ENCODE measurements at places on chromosomes 1 and 21.

GRCh38 chr21:46295177-46295770 is 9.1 kb downstream of the YBEY start:
- no peak for DNase-seq
- no peak overlapping the region for H3K27ac ChIP-seq
- no peak overlapping the region for H3K4me3 ChIP-seq
- H3K4me1 ChIP-seq: peaks cover 11% of the 10 kb centered on the region

- H3K27me3 ChIP-seq: peaks cover 10% of the 10 kb centered on the region
- H3K4me1 ChIP-seq: peaks cover 5% of the 10 kb centered on the region
- H3K36me3 ChIP-seq: no peaks in the 10 kb centered on the region
- H3K27ac ChIP-seq: no peak overlapping the region
- DNase-seq: no peak
Observed at GRCh38 chr1:244224487-244225430, 173.7 kb downstream of the ZBTB18 start.

DNA sequence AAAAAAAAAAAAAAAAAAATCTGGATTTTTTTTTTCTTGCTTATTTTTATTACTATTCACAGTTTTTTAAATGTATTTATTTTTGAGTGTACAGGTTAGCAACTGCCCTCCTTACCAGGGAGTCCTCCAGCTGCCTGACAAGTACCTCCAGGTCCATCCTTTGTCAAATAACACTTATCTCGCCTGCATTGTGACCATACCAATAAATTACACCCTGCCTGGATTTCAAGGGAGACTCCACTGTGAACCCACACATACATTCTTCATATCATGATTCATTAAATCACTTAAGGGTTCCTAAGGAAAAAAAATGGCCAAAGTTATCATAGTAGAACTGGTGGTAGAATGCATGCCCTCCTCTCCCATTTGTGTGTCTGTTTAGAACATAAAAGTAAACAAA is 38.4 kb downstream of the EEIG2 start:
- no peaks in the 10 kb centered on the region for H3K4me1 ChIP-seq
- H3K27me3 ChIP-seq: no peaks in the 10 kb centered on the region
- DNase-seq: no peak
- no peak overlapping the region for H3K27ac ChIP-seq
- peaks cover 16% of the 10 kb centered on the region for H3K36me3 ChIP-seq
- no peak overlapping the region for H3K4me3 ChIP-seq

DNA sequence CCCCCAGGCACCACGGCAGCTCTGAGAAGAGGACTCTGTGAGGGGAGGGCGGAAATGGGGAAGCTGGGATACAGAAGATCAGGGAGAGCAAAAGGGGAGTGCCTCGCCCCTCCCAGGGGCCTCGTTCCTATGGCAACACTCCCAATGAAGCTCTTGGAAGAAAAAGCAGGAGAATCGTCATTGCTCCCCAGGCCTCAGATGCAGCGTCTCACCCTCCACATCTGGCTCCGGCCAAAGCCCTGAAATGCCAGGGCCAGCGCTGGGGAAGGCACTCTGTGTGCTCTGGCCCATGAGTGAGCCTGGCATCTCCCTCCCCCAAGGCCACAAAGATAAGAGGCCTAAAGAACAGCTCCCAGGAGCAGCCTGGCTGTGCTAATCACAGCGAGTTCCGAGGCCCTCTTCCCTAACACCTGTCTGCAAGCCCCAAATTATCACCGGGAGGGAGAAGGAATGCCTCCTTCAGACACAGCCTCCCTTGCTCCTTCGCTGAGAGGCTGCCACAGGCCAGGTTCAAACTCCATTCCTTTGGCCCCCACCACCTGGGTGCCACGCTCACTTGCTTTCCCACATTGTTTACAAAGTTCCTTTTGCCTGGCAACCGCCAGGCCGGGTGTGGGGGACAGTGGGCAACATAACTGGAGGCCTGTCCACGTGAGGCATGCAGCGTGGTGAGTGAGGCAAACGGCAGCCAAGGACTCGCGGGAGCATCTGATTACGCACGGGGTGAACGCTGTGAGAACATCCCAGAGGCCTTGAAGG is 27.8 kb downstream of the ECE1 start:
- no peak overlapping the region for H3K4me3 ChIP-seq
- no peak for DNase-seq
- peaks cover 85% of the 10 kb centered on the region for H3K36me3 ChIP-seq
- H3K4me1 ChIP-seq: peaks cover 21% of the 10 kb centered on the region
- H3K27me3 ChIP-seq: no peaks in the 10 kb centered on the region

GRCh38 chr1:53681977-53682685 is 56.8 kb downstream of the GLIS1 start:
- H3K4me1 ChIP-seq: peaks cover 5% of the 10 kb centered on the region
- DNase-seq: no peak
- no peak overlapping the region for H3K27ac ChIP-seq
- H3K36me3 ChIP-seq: no peaks in the 10 kb centered on the region

DNA sequence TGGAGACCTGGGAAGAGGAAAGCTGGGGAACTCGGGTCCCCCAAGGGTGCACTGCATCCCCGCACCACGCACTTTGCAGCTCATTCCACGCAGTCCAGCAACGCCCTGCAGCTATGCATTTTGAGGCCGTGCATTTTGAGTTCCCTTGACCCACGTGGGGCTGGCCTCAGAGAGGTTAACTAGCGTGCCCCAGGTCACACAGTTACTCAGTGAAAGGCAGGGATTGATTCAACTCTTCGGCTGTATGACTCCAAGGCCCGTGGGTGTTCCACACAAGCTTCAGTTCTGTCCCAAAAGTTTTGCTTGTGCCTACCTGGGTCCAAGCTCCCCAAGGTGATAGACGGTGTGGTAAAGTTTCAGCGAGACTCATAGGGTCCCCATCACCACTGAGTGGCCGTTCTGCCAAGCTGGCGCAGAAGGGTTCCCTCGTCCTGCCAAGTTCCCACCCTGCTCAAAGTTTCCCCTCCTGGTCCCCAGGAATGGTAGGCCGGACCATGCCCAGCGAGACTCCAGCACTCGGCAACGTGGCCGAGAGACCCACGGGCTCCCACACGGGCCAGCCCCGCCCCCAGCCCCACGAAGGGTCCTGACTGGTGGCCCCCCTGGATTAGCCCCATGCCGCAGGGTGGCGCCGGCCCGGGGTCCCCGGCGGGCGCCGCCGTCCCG is 611 bp downstream of the HSPG2 start:
- H3K27me3 ChIP-seq: peaks cover 26% of the 10 kb centered on the region
- no peak for DNase-seq
- H3K27ac ChIP-seq: no peak overlapping the region
- peaks cover 7% of the 10 kb centered on the region for H3K4me1 ChIP-seq
- peaks cover 1% of the 10 kb centered on the region for H3K36me3 ChIP-seq

DNA sequence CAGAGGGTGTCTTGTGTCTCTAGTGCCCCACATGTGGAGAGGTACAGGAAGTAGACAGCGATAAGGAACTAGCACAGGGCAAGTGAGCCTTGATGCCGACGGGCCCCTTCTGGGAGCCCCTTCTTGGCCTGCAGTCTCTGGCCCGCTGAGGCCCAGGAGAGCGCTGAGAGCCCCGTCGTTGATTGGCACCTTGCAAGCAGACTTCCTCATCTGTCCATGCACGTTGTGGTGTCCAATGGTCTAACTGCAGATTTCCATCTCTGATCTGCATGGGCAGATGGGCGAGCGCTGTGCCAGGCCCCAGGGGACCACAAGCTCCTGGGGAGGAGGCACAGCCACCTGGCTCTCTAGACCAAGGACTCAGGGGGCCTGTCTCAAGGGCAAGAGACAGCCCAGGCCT is 32.4 kb downstream of the PLEKHA6 start:
- H3K27me3 ChIP-seq: peaks cover 12% of the 10 kb centered on the region
- H3K27ac ChIP-seq: no peak overlapping the region
- DNase-seq: no peak
- no peak overlapping the region for H3K4me3 ChIP-seq
- H3K4me1 ChIP-seq: peaks cover 2% of the 10 kb centered on the region
- no peaks in the 10 kb centered on the region for H3K36me3 ChIP-seq

GRCh38 chr1:81547912-81548303 is 252.8 kb upstream of the ADGRL2 start:
- no peaks in the 10 kb centered on the region for H3K4me1 ChIP-seq
- H3K27me3 ChIP-seq: no peaks in the 10 kb centered on the region
- no peak overlapping the region for H3K4me3 ChIP-seq
- H3K36me3 ChIP-seq: no peaks in the 10 kb centered on the region
- no peak overlapping the region for H3K27ac ChIP-seq

- H3K4me1 ChIP-seq: no peaks in the 10 kb centered on the region
- no peaks in the 10 kb centered on the region for H3K36me3 ChIP-seq
- DNase-seq: no peak
- H3K27me3 ChIP-seq: no peaks in the 10 kb centered on the region
- H3K27ac ChIP-seq: no peak overlapping the region
- H3K4me3 ChIP-seq: no peak overlapping the region
Observed at GRCh38 chr1:93516164-93516563, 68.2 kb downstream of the FNBP1L start.

- H3K4me3 ChIP-seq: no peak overlapping the region
- H3K36me3 ChIP-seq: no peaks in the 10 kb centered on the region
- H3K27me3 ChIP-seq: peaks cover 8% of the 10 kb centered on the region
- no peak overlapping the region for H3K27ac ChIP-seq
- H3K4me1 ChIP-seq: no peaks in the 10 kb centered on the region
- DNase-seq: no peak
Observed at GRCh38 chr1:179547021-179547535, 28.7 kb downstream of the NPHS2 start.

DNA sequence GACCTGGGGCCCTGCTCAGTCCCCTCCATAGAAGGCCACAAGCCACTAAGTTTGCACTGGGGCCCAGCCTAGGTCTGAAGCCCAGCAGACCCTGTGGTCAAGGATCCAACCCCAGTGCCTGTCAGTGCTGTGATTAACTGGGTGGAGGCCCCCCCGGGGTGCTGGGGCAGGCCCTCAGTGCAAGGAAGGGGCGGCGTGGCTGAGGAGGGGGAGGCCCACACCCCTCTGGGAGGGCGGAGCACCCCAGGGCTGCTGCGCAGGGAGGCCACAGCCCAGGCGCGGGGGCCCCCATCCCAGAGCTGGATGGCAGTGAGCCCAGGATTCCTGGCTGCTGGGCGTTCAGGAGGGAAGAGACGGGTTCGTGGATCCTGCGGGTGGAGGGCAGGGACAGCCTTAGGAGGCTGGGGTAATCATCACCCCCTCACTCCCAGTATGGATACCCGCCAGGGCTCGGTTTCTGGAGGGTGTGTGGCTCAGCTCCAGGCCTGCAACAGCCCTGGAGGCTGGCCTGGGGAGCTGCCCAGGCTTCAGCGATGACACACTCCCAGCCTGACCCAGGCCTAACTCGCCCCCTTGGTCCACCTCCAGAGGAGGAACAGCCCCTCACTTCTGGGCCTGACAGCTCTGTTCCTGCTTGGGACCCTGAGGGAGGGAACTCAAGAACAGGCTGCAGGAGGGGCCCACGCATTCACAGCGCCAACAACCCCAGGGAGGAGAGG is 890 bp downstream of the GJC2 start:
- H3K27me3 ChIP-seq: no peaks in the 10 kb centered on the region
- H3K4me1 ChIP-seq: no peaks in the 10 kb centered on the region
- DNase-seq: peak; percentile 14
- no peak overlapping the region for H3K27ac ChIP-seq

GRCh38 chr1:21175324-21175669 is 1.4 kb downstream of the EIF4G3 start:
- H3K27me3 ChIP-seq: no peaks in the 10 kb centered on the region
- H3K36me3 ChIP-seq: peaks cover 22% of the 10 kb centered on the region
- DNase-seq: no peak
- H3K4me3 ChIP-seq: peak overlapping the region; percentile 91
- H3K27ac ChIP-seq: peak overlapping the region; percentile 92

- H3K4me3 ChIP-seq: peak overlapping the region; percentile 55
- H3K27ac ChIP-seq: peak overlapping the region; percentile 50
- peaks cover 24% of the 10 kb centered on the region for H3K4me1 ChIP-seq
- peaks cover 3% of the 10 kb centered on the region for H3K27me3 ChIP-seq
- no peak for DNase-seq
Observed at GRCh38 chr1:11407301-11407994, 71.5 kb upstream of the DISP3 start.

GRCh38 chr21:14353231-14353630 is 29.7 kb downstream of the HSPA13 start:
- no peak for DNase-seq
- H3K27me3 ChIP-seq: peaks cover 12% of the 10 kb centered on the region
- H3K4me3 ChIP-seq: no peak overlapping the region
- no peaks in the 10 kb centered on the region for H3K4me1 ChIP-seq
- no peak overlapping the region for H3K27ac ChIP-seq

DNA sequence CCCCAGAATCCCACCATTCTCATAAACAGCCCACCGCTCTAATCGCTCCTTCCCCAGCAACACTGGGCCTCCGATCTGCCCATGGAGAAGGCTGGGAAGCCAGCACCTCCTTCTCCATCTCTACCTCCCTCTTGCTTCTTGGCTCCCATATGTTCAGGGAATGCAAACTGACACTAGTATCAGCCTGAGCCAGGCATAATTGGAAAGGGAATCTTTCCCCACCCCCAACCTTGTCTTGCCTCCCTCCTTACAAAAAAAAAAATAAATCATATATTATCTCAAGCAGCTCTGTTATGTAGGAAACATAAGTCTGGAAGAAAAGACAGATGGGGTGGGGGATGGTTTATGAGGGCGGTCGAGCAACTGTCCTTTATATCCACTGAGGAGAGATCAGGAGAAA is 127.2 kb downstream of the NAV1 start:
- no peak for DNase-seq
- no peak overlapping the region for H3K4me3 ChIP-seq
- H3K36me3 ChIP-seq: no peaks in the 10 kb centered on the region
- no peak overlapping the region for H3K27ac ChIP-seq

- H3K36me3 ChIP-seq: no peaks in the 10 kb centered on the region
- no peak for DNase-seq
- no peak overlapping the region for H3K27ac ChIP-seq
- H3K4me1 ChIP-seq: peaks cover 15% of the 10 kb centered on the region
- no peak overlapping the region for H3K4me3 ChIP-seq
Observed at GRCh38 chr1:54995013-54995760, 3.5 kb upstream of the BSND start.

- H3K4me1 ChIP-seq: no peaks in the 10 kb centered on the region
- peak; percentile 10 for DNase-seq
- no peak overlapping the region for H3K27ac ChIP-seq
- no peaks in the 10 kb centered on the region for H3K36me3 ChIP-seq
- H3K4me3 ChIP-seq: no peak overlapping the region
Observed at GRCh38 chr21:44836666-44837471, 19.0 kb upstream of the SUMO3 start.

DNA sequence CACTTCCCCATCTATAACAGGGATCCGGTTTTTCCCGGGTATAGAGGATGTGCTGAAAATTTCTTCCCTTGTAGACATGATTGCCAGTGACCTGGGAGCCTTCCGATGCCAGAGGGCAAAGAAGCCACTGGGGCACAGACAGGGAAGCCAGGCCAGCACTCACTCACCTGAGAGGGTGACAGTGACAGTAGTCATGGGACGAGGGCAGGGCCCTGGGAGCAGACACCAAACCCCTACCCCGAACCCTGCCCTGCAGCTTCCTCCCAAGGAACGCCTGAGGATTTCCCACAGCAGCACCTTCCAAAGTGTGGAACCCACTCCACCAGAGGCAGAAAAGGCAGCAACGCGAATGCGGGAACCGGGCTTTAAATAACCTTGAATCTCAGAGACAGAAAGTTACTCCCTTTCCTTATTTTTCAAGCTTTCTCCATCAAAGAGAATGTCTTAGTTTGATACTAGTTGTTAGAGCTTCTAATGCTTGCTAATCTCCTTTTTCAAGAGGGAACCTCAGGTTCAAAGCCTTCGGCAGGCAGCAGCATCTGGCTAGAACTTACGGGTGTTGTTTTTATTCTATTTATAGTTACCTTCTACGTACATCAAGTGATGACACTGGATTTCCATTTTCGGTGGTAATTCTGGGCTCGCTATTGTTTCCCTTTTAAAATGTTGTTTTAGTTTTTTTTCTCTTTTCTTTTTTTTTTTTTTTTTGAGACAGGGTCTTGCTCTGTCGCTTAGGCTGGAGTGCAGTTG is 2.8 kb downstream of the DDOST start:
- H3K4me1 ChIP-seq: peaks cover 33% of the 10 kb centered on the region
- no peak for DNase-seq
- peaks cover 74% of the 10 kb centered on the region for H3K36me3 ChIP-seq

- H3K36me3 ChIP-seq: no peaks in the 10 kb centered on the region
- peaks cover 17% of the 10 kb centered on the region for H3K4me1 ChIP-seq
- DNase-seq: no peak
Observed at GRCh38 chr1:76268341-76268740, 193.8 kb downstream of the ST6GALNAC3 start.
